ENCODE measurements at places on chromosomes 7 and 10.

- no peak overlapping the region for H3K4me3 ChIP-seq
- H3K36me3 ChIP-seq, result no peaks in the 10 kb centered on the region
- no peak overlapping the region for H3K27ac ChIP-seq
- H3K27me3 ChIP-seq, result no peaks in the 10 kb centered on the region
Observed at GRCh38 chr7:152881893-152882292, 122.3 kb downstream of the ACTR3B start.

- DNase-seq, result no peak
- no peaks in the 10 kb centered on the region for H3K27me3 ChIP-seq
- H3K4me1 ChIP-seq, result no peaks in the 10 kb centered on the region
- no peak overlapping the region for H3K27ac ChIP-seq
- H3K4me3 ChIP-seq, result no peak overlapping the region
Observed at GRCh38 chr10:126504063-126504760, 115.9 kb upstream of the ADAM12 start.

GRCh38 chr10:69065406-69066361, 22.2 kb upstream of the SRGN start:
- DNase-seq, result no peak
- no peak overlapping the region for H3K4me3 ChIP-seq
- H3K27me3 ChIP-seq, result no peaks in the 10 kb centered on the region
- no peaks in the 10 kb centered on the region for H3K4me1 ChIP-seq
- peak overlapping the region; percentile 44 for H3K27ac ChIP-seq

DNA sequence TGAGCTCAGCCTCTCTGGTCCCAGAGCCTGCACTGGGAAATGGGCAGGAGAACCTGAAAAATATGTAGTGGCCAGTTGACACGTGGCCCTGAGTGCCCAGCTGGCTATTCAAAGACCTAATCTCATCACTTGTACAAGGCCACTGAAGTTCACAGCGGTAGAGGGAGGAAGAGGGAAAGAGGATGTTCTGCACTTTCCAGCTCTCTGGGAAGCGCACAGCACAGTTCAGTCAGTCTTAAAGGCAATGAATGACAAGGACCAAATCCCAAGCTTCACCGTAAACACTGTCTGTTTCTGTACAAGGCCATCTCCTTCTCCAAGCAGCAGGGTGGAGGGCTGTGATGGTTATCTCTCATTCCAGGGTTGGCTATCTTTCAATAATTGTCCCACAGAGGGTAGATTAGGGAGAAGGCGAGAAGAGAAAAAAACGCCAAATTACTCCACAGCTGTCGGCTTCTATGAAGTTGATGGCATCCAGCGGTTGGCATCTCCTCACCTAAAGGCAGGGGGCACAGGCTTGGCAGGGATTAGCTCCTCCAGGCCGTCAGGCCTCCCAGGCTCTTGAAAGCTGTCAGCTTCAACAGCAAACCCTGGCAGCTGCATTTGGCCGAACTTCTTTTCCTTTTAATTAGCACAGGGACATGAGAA, 10.6 kb downstream of the SFMBT2 start:
- no peak overlapping the region for H3K27ac ChIP-seq
- DNase-seq, result no peak
- no peaks in the 10 kb centered on the region for H3K4me1 ChIP-seq

- DNase-seq, result no peak
- no peak overlapping the region for H3K27ac ChIP-seq
- no peak overlapping the region for H3K4me3 ChIP-seq
- no peaks in the 10 kb centered on the region for H3K27me3 ChIP-seq
- H3K4me1 ChIP-seq, result no peaks in the 10 kb centered on the region
Observed at GRCh38 chr10:85280014-85280413, 951.6 kb downstream of the CCSER2 start.

GRCh38 chr7:143126146-143126545, 5.7 kb upstream of the PIP start:
- no peaks in the 10 kb centered on the region for H3K27me3 ChIP-seq
- H3K4me1 ChIP-seq, result no peaks in the 10 kb centered on the region
- H3K36me3 ChIP-seq, result no peaks in the 10 kb centered on the region
- H3K4me3 ChIP-seq, result no peak overlapping the region
- DNase-seq, result no peak
- H3K27ac ChIP-seq, result no peak overlapping the region
